NK-92 treated with Interleukin-12 subunit alpha and Interleukin-12 subunit beta, amount 100 ng/mL, for 24 hours (cell line): ENCODE measurements at places on chromosomes 2 and 18.
A peak's percentile ranks its signal among the peaks of the same experiment; 100 is the strongest.

- no peak for DNase-seq
Observed at GRCh38 chr18:33159151-33159550, 281.4 kb downstream of the CCDC178 start.

DNA sequence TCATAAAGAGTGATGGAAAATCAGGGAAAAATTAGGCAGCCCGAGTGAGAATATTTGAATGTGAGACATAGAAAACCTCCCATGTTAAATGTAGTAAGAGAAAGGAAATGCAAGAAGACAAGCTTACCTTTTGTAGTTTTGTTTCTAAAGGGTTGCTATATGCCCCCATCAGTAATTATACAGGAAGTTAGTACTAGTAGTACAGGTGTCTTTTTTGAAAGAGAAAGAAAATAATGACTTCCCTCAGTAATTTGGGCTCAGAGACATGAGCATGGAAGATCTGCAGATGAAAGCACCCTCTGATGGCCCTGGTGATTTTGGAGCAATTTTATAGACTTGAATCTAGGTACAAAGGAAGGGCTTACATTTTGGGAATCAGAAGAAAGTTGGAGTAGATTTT is 80.8 kb downstream of the RHBDD1 start:
- DNase-seq, result no peak

GRCh38 chr2:41930807-41931566 is 116.8 kb upstream of the PKDCC start:
- DNase-seq, result no peak

- DNase-seq, result no peak
Observed at GRCh38 chr2:24568551-24568950, 77.5 kb downstream of the NCOA1 start.

DNA sequence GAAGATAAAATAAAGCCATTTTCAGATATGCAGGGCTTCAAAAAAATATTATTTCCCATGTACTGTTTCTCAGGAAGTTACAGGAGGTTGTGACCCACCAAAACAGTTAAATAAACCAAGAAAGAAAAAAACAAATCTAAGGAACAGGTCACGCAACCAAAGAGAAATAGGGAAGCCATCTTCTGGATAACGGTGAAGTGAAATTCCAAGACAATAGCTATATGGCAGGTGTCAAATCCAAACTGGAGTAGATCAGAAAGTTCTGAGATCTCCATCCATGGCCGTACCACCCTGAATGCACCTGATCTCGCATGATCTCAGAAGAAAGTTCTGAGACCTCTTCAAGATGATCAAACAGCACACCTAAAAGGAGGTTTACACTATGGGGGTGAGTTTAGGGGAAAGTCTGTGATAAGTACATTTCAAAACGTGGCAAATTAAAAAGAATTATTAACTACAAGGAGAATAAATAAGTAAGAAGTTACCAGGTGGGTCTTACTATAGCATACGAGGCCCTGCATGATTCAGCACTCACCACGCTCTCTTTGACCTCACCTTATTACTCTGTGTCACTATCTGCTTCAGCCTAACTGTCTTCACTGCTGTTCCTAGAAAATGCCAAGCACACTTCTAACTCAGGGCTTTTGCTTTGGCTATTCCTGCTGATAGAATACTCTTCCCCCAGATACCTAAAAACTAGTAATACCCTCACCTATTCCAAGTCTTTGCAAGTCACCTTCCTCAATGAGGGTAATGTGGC is 29.9 kb downstream of the NBAS start:
- no peak for DNase-seq

- DNase-seq, result no peak
Observed at GRCh38 chr2:45851576-45852304, 200.3 kb downstream of the PRKCE start.

DNA sequence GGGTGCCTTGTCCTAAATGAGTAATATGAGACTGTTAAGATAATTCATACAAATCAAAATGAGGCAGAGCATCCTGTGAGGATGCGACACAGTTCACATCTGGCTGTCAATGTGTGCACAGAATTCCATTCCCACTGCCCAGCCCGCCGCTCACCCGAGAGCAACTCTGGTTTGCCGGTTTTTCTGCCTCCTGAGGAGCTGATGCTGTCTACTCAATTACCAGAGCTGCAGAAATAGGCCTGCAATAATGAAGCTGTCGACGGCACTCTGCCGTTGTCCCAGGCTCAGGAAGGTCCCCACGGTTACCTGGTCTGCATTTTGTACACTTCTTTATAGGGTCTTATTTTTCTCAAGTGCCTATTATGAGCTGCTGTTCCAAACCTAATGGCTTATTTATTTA is 55.7 kb upstream of the LYPD1 start:
- DNase-seq, result no peak

DNA sequence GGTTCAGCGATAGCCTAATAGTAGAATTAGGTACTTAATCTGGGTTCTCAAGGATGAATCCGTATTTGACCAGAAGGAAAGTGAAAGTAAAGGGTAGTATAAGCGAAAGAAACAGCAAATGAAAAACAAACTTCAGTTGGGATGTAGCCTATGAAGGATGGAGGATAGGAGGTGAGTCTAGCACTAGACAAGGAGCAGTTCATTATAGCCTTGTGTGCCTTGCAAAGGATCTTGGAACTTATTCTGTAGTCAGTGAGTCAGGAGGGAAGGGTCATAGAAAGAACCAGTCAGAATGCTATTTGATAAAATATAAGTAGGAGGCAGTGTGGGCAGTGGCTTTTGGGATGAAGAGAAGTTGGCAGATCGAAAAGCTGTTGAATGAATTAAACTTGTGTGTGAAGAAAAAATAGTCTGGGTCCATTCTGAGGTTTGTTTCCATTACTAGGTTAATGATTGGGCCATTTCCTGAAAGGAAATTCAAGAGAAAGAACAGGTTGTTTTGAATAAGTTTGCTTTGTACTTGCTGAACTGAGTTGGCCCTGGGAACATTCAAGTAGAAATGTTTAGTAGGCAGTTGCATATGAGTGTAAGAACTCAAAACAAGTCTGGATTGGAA is 48.5 kb downstream of the ANKRD12 start:
- no peak for DNase-seq

- peak; percentile 18 for DNase-seq
Observed at GRCh38 chr18:26286008-26286407, 59.8 kb downstream of the TAF4B start.

- DNase-seq, result no peak
Observed at GRCh38 chr18:27110319-27110718, 74.8 kb downstream of the CHST9 start.

GRCh38 chr2:216082117-216082711 is 495 bp downstream of the TMEM169 start:
- DNase-seq, result no peak

- DNase-seq, result no peak
Observed at GRCh38 chr18:6797171-6797570, 67.7 kb downstream of the ARHGAP28 start.

DNA sequence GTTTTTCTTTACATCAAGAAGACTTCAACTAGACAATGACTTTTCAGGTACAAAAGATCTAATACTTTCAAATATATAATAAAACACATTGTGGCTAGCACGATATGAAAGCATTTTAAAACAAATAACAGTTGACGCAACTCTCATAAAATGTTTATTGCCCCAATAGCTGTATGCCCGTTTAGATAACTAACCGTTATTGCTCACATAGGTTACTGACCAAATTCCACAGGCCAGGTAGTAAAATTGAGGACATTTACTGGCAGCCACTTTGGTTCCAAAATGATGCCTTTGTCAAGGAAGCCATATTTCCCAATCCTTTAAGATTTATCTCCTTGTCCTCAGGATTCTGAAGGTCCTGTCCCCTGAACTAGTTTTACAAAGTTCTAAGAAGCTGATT is 2.9 kb upstream of the REG1B start:
- no peak for DNase-seq
